Endodermal cell (in vitro differentiated cells): ENCODE measurements at places on chromosomes 1 and 21. TPM values are rescaled to one million over a fixed set of nuclear protein-coding genes. Genes with fewer than 3 reads are reported as not detected.

- H3K27me3 ChIP-seq: no peaks in the 10 kb centered on the region
- no peak overlapping the region for H3K4me3 ChIP-seq
- no peak for DNase-seq
- H3K27ac ChIP-seq: no peak overlapping the region
- peaks cover 82% of the 10 kb centered on the region for H3K36me3 ChIP-seq
Measured at GRCh38 chr1:167776616-167777268, 55.0 kb downstream of the MPZL1 start.

DNA sequence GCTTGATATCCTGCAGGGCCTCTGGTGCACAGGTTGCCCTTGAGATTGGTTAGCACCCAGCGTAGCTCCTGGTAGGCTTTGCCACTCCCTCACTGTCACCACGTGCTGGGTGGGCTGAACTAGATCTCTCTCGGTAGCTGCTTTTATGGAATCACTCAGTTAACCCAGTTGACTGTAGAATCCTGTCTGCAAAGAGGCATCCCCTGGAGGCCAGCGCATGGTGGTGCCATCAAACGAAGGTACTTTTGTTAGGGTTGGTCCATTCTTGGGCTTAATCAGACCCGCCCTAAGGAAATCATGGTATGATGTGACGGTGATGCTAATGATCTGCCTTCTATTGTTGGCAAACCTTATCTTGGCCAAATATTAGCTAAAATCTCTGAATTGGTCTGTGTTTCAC is 153.4 kb downstream of the GALNT2 start:
- DNase-seq: no peak
- no peaks in the 10 kb centered on the region for H3K27me3 ChIP-seq
- H3K4me1 ChIP-seq: no peaks in the 10 kb centered on the region

RAB7B gene
- total RNA-seq: 0.09 TPM in 1 of 2 replicates, not detected in the other

FCGR2B gene
- total RNA-seq: not detected in 2 replicates

DNA sequence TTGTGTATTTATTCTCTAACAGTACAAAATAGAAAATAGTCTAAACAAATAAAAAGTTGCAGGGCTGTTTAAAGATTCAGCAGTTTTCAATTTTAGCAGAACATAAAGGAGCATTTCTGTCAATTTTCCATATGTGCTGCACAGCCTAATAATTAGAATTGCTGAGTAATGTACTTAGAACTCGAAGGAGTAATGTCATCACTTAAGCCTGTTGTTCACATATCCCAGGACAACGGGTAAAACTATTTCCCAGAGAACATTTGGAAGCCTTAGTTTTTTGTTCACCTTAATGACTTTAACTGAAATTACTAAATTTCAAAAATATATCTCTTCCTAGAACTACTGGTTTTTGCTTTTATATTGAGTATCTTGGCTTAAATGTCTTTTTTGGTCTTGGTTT is 81.6 kb downstream of the ZP4 start:
- H3K4me1 ChIP-seq: no peaks in the 10 kb centered on the region
- H3K4me3 ChIP-seq: no peak overlapping the region
- H3K36me3 ChIP-seq: no peaks in the 10 kb centered on the region
- H3K27me3 ChIP-seq: no peaks in the 10 kb centered on the region
- H3K27ac ChIP-seq: no peak overlapping the region

- H3K4me1 ChIP-seq: peaks cover 2% of the 10 kb centered on the region
- H3K27ac ChIP-seq: no peak overlapping the region
- H3K4me3 ChIP-seq: no peak overlapping the region
- H3K27me3 ChIP-seq: no peaks in the 10 kb centered on the region
Measured at GRCh38 chr1:210223226-210223904, 9.2 kb upstream of the SERTAD4 start.

TLCD4 gene
- total RNA-seq: 14.5 to 19.3 TPM (median 16.5 TPM) in 3 replicates

DNA sequence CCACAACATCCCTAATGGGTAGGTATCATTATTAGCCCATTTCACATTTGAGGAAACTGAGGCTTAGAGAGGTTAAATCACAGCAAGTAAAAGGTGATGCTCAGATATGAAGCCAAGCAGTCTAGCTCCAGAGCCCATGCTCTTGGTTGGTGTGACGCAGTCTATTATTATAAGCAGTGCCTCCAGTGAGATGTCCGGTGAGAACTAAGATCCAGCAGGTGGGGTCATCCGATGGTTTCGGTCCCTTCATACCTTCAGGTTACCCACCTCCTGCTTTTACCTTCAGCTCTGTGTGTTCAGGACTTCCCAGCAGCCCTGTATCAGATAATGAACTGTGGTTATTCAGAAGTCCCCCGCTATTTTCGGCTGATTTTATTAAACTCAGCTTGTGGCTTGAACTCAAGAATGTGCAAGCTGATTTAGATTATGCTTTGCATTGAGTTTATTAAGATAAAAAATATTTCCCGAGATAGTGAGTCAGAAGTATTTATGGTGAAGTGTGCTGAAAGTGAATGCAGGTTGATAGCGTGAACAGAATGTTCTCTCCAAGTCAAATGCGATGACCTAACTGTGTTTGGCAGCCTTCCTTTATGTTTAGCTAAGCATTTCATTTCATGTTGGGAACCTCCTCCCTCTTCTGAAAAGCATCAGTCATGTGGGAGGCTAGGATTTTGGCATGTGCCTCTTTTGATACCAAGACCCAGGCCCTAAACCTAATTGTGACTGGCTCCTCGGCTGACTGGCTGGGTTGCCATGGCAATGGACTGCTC is 160.9 kb upstream of the UBE2U start:
- H3K4me1 ChIP-seq: peaks cover 4% of the 10 kb centered on the region
- H3K4me3 ChIP-seq: no peak overlapping the region
- H3K36me3 ChIP-seq: no peaks in the 10 kb centered on the region

GRCh38 chr1:157237981-157238380 is 99.8 kb upstream of the ETV3 start:
- H3K27me3 ChIP-seq: no peaks in the 10 kb centered on the region
- peaks cover 20% of the 10 kb centered on the region for H3K4me1 ChIP-seq
- no peak overlapping the region for H3K4me3 ChIP-seq
- H3K27ac ChIP-seq: no peak overlapping the region
- H3K36me3 ChIP-seq: no peaks in the 10 kb centered on the region

GRCh38 chr1:46687921-46688509 is 16.4 kb downstream of the TEX38 start:
- H3K27ac ChIP-seq: peak overlapping the region; percentile 1

OR2T2 gene
- not detected in 3 replicates for total RNA-seq

DNA sequence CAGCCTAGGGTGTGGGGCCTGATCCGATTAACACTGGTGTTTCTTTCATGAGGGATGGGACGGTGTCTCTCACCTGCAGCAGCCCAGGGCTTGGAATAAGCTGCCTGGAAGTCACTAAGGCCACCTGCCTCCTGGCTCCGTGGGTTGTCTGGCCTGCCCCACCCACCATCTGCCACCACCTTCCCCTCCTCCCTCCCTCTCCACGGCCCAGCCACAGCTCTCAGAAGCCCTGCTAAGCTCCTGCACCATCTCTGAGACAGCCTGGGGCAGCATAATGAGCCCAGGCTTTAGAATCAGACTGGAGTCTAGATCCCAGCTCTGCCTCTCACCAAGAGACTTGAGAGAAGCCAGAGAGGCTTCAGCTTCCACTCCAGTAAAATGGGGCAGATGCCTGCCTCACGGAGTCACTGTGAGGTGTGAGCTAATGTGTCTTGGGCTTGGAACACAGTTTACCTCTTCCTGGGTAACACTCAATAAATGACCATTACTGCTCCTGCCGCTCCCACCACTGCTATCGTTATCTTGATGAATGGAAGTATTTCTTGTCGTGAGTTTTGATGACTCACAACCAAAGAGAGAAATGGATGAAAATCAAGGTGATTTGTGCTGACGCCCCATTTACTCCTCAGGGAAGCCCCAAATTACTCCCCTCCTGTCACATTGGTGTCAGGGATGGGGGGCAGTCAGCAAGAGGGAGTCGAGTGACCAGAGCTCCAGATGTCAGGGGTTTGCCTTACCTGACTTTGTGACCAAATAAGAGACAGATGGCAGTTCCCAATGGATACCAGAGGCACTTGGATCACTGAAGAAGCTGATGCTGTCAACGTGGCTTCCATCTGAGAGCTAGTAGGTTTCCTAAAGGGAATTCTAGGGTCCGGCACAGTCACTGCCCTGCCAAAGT is 23.5 kb upstream of the C1QA start:
- H3K36me3 ChIP-seq: no peaks in the 10 kb centered on the region
- H3K27ac ChIP-seq: no peak overlapping the region
- no peaks in the 10 kb centered on the region for H3K4me1 ChIP-seq
- peaks cover 38% of the 10 kb centered on the region for H3K27me3 ChIP-seq
- no peak for DNase-seq

DNA sequence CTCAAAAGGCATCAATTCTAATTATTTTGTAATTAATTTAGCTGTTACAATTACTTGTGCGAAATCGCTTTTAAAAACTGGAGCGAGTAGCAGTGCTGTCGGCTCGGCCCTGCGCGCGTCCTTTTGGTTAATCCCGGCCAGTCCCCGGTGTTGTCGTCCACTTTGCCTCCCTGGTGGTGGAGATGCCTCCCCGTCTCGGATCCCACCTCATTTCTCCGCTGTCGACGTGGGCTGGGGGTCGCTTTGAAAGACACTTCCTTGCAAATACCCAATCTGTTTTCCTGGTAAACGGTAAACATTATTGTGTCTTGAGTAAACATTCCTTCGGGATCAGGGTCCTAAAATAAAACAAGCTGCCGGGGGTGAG is 3.7 kb downstream of the FOXD3 start:
- peaks cover 100% of the 10 kb centered on the region for H3K27me3 ChIP-seq
- H3K27ac ChIP-seq: no peak overlapping the region
- no peaks in the 10 kb centered on the region for H3K4me1 ChIP-seq
- H3K4me3 ChIP-seq: no peak overlapping the region

TMEM82 gene
- total RNA-seq: 0.46 and 0.54 TPM in 2 replicates

DNA sequence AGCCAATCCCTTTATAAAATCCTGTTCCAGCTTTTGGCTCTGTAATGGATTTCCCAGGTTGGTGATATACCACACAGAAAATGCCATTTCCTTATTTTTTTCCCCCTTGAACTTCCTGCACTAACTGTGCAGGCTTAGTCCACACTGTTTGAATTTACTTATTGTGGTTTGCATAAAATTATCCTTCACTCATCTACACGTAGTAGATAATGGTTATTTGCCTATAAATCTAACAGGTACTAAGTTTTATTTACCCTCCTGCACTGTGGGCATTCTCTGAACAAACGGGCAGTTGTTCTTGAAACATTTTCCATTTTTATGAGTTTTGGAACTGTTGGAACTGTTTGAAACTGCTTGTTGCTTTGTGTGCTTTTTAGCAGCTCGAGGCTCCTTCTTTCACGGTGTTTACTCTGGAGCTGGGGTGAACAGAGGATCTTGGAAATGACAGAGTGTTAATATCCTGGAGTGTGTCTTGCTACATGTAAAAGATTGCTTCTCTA is 23.0 kb upstream of the KIFAP3 start:
- H3K4me3 ChIP-seq: no peak overlapping the region
- no peak overlapping the region for H3K27ac ChIP-seq
- no peaks in the 10 kb centered on the region for H3K27me3 ChIP-seq
- peaks cover 6% of the 10 kb centered on the region for H3K4me1 ChIP-seq
- H3K36me3 ChIP-seq: no peaks in the 10 kb centered on the region

GRCh38 chr1:64505232-64505943 is 35.5 kb downstream of the CACHD1 start:
- H3K36me3 ChIP-seq: no peaks in the 10 kb centered on the region
- DNase-seq: peak; percentile 94
- H3K4me1 ChIP-seq: peaks cover 14% of the 10 kb centered on the region
- H3K27ac ChIP-seq: peak overlapping the region; percentile 88

GRCh38 chr1:10852018-10852417 is 55.6 kb upstream of the CASZ1 start:
- no peak overlapping the region for H3K27ac ChIP-seq
- H3K27me3 ChIP-seq: no peaks in the 10 kb centered on the region
- H3K4me3 ChIP-seq: no peak overlapping the region
- no peaks in the 10 kb centered on the region for H3K4me1 ChIP-seq
- H3K36me3 ChIP-seq: no peaks in the 10 kb centered on the region

KRTAP20-4 gene
- total RNA-seq: not detected in 2 replicates

CD84 gene
- total RNA-seq: not detected in 2 replicates
